ENCODE measurements at places on chromosomes 7 and 10. TPM values are rescaled to one million over a fixed set of nuclear protein-coding genes. Genes with fewer than 3 reads are reported as not detected.

The KCP gene
- polyA plus RNA-seq, result 9.8 TPM

The PPP1R17 gene
- not detected for polyA plus RNA-seq

The TAS2R40 gene
- polyA plus RNA-seq, result not detected

The CPN1 gene
- polyA plus RNA-seq, result not detected

The SLC18A3 gene
- not detected for polyA plus RNA-seq

The INSYN2A gene
- polyA plus RNA-seq, result 1.8 TPM

The PTEN gene
- polyA plus RNA-seq, result 113 TPM

The NFKB2 gene
- polyA plus RNA-seq, result 22.0 TPM

The ASIC3 gene
- polyA plus RNA-seq, result 6.0 TPM

The HTR5A gene
- polyA plus RNA-seq, result not detected

The ASZ1 gene
- 0.67 TPM for polyA plus RNA-seq

The CDNF gene
- polyA plus RNA-seq, result 3.9 TPM

The LIPN gene
- polyA plus RNA-seq, result not detected

The LBX1 gene
- polyA plus RNA-seq, result 0.47 TPM

The CYP2E1 gene
- 2.0 TPM for polyA plus RNA-seq

All from left lung (tissue), 14 donors.